ENCODE measurements at places on chromosomes 13 and 19.

GRCh38 chr19:45074744-45075300 is 1.5 kb downstream of the ZNF296 start:
- DNase-seq: no peak

GRCh38 chr13:77339408-77339807 is 12.5 kb upstream of the MYCBP2 start:
- DNase-seq: no peak

DNA sequence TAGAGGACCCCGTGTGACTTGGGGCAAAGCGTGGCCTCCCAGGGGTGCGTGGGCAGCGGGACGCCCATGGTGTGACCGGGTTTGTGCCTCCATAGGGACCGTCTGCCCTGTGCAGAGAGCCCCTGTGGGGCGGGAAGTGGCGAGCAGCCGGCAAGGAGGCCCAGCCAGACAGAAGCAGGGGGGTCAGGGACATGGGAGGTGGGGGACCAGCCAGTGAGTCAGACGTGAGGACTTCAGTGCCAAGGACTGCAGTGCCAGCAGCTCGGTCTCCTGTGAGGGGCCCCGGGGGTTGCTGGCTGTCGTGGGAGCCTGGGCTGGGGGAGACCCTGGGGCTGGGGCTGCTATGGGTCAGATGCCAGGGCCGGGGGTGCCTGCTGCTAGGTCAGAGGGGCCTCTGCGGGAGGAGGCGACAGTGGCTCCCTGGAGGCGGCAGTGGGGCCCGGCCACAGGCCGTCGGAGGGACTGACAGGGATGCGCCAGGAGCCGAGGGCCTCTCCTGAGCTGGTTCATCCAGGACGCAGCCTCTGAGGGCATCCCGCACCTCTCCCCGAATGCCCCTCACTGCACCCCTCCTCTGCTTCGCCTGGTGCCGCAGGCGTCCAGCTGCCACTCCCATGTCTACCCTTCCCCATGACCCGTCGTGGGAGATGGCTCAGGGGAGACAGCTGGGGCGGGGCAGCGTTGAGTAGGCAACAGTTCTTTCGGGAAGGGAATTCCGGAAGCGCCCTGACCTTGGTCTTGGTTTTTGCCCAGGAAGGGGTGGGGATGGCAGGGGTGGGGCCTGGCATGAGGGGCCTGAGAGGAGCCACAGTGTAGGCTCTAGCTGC is 80.0 kb downstream of the KDM4B start:
- DNase-seq: no peak

GRCh38 chr13:110238818-110239195 is 68.2 kb downstream of the COL4A1 start:
- DNase-seq: no peak

DNA sequence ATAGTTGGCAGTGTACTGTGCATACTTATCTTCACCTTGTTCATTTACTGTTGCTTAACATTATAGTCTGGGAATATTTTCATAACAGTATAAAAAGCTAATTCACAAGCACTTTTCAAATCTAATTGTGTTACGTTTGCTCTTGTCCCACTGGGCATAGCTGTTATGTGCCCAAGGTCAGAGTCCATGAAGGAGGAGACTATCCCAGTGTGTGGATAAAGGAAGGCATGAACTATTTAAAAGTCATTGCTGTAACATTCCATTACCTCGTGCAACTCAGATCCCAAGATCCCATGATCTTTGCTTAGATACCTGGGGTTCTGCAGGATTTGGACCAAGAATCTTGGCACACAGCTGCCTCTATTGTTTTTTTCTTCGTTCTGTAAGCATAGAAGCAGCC is 35.1 kb upstream of the RFXAP start:
- no peak for DNase-seq

GRCh38 chr13:49238621-49239020 is 9.1 kb upstream of the CDADC1 start:
- DNase-seq: no peak

- no peak for DNase-seq
Measured at GRCh38 chr13:35512271-35512920, 35.9 kb upstream of the MAB21L1 start.

GRCh38 chr13:73940098-73940497 is 194.1 kb downstream of the KLF12 start:
- no peak for DNase-seq

DNA sequence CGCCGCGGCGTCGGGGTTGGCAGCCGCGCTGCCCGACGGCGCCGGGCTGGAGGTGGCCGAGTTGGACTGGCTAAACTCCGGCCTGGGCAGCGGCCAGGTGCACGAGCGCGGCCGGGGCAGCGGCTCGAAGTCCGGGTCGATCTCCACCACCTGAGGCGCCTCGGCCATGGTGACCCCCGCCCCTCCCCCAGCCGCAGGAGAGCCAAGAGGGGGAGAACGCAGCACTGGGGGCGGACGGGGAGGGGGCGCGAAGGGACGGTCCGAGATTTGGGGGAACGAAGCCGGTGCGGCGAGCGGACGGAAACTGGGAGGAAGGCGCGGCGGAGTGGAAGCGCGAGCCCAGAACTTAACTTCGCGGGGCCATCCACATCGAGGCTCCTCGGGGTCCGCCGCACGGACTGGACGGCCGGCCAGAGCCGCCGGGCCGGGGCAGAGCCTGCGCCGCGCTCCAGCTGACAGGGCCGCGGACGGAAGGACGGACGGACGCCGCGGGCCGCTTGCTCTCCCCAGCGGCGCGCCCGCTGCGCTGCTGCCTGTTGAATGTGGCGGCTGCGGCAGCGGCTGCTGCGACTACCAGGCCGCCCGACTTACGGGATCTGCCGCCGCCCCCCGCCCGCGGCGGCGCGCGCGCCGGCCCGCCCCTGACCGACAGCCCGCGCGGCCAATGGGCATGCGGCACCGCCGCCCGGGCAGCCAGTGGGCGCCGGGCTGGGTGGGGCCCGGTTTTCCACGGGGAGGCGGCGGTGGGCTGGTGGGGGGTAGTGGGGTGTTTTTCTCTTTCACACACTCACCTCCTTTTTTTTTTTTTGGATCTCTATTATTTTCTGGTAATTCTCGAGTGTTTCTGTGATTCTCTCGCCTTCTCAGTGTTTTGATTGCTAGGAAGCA is at the start of gene FOXO1:
FOXO1 (minus strand) TSS at position 597 of the 888 bp plus-strand sequence; CDS start at position 168, 429 bp downstream.
- peak; percentile 90 for DNase-seq

- DNase-seq: peak; percentile 91
Measured at GRCh38 chr19:41144403-41144802, 30.2 kb downstream of the CYP2F1 start.

DNA sequence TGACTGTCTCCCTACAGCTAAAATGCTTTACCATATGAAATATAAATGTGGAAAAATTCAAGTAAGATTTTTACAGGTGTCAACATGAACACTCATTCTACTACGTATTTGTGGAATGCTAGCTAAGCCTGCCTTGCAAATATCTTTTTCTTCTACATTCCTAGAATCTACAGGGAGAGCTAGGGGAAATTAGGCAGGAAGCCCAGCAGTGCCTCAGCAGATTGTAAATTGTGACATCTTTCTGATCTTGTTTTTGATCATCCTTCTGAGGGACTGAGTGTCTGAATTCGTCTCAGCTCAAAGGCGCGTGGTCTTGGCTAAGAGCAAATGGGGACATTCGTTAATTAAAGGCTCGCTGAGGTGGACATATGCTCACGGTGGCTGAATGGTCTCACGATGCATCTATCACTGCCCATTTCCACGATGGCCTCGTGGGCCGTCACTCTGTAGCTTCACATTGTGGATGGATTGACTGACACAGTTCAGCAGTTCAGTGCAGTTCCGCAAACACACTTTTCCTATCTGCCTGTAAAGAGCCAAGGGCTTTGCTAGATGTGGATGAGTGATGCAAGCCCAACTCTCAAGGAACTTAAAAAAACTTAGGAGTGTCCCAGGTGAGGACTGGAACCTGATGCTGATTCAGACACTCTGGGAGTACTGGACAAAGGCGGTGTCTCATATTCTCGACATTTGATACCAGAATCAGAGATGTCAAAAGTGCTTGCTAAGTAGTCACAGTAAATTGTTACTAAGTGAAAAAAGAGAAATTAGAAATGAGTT is 562.5 kb downstream of the EFNB2 start:
- no peak for DNase-seq
